ENCODE measurements at places on chromosomes 16 and 17. TPM values are rescaled to one million over a fixed set of nuclear protein-coding genes. Genes with fewer than 3 reads are reported as not detected.

GRCh38 chr16:85082173-85083050 is 29.9 kb downstream of the CIBAR2 start:
- no peak for DNase-seq

DNA sequence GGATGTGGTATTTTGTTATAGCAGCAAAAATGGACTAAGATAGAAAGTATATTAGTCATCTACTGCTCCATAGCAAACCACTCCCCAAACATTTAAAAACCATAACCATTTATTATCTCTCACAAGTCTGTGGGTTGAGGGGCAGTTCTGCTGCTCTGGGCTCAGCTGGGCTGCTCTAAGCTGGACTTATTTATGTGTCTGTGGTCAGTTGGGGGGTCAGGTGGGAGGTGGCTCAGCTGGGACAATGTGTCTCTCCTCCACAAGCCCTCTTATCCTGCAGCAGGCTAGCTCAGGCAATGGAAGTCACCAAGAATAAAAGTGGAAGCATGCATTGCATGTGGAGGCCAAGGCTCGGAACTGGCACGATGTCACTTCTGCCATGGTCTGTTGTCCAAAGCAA is 226.1 kb upstream of the N4BP1 start:
- DNase-seq = no peak

The ABCC3 gene
- 6.9 TPM for total RNA-seq

DNA sequence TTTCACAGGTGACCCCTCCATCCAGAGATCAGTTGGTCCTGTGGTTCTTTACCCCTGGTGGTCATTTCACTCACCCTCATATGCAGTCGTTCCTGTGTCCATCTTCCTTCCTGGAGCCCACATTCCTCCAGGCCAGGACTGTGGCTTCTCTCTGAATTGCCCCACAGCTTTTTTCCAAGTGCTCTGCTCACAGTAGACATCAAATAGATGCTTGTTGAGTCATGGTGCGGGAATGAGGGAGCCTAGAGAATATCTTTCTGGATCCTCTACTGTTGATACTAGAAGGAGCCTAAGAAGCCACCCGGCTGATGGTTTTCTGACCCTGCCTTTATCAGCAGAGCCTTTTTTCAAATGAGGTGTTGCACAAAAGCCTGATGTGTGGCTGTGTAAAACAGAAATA is 10.4 kb downstream of the USB1 start:
- DNase-seq = no peak

DNA sequence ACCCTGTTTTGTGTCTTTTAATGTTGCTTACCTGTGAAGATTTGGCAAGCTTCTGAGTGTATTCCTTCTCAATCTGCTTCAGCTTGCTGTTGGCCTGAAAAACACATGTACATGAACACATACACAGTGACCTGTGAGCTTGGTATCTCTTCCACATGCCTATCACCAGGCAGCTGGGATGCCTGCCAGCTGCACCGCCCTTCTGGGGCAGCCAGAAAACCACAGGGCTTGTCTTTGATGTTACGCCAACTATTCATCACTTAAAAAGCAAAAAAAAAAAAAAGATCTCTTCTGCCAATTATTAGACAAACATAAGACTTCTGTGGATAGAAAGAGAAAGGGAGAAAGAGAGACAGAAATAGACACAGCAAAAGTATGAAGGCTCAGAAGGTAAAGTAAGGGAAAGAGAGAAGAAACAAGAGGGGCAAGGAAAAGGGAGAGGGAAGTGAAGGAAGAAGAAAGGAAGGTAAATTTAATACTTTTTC is 189.2 kb upstream of the AXIN2 start:
- DNase-seq = no peak

DNA sequence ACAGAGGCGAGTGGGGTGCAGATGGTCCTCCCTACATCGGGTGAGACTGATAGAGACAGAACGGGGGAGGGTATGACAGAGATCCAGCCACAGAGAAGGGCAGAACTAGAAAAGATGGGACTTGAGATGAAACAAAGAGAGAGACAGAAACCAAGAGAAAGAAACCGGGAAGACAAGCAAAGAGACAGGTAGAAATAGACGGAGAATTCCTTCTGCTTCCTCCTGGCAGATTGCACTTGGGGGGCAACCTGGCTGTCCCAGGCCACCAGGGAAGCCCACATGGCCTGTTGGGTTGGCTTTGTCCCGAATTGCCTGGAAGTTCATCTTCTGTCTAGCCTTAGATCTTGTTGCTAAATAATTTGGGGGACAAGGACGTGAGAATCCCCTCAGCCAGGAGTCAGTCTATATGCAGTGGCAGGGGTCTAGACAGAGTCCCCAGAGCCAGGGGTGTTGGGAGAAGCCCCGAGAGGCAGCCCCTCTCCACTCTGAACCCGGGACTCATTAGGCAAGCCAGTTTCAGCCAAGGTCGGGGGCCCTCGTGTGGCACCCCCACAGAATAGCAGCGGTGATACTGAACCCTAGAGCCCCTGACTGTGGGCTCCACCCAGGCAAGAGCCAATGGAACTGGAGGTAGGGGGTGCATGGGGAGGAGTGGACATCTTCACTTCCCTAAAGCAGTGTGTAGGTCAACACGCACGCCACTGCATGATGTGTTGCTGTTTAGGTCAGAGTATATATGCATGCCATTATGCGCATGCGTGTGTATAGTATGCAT is 627 bp upstream of the TSPOAP1 start:
- no peak for DNase-seq

DNA sequence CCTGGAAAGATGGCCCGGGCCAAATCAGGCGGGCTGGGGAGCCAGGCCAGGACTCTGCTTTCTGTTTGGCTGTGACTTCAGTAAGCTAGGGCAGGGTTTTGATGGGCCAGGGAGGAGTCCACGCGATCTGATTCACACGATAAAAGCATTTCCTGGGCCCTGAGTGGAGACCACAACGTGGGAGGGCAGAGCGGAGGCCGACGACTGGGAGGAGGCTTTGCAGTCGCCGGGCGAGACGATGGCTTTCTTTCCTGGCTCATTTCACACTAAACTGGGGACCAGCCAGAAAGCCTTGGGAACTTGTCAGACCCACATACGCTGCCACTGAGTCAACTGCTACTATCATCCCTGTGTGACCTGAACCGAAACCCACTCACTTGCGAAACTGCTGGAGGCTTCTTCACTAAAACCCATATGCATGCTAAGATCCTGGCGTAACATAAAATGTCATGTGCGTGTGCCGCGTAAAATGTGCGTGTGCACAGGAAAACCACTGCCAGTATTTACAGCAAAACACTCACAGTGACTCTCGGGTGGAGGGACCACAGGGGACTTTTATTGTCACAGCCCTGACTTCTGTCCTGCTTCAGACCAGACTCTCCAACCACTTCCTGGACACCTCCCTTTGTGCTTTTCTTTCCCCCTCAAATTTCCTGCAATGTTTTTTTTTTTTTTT is 14.2 kb upstream of the RHBDF2 start:
- DNase-seq = no peak

The HOXB7 gene
- total RNA-seq = 2.5 TPM

Data from urinary bladder (tissue), 4 donors.